Astrocyte of the spinal cord (primary cell): ENCODE measurements at places on chromosomes 5 and 9.

- no peak for DNase-seq
Measured at GRCh38 chr5:171961117-171961516, 45.3 kb downstream of the FBXW11 start.

DNA sequence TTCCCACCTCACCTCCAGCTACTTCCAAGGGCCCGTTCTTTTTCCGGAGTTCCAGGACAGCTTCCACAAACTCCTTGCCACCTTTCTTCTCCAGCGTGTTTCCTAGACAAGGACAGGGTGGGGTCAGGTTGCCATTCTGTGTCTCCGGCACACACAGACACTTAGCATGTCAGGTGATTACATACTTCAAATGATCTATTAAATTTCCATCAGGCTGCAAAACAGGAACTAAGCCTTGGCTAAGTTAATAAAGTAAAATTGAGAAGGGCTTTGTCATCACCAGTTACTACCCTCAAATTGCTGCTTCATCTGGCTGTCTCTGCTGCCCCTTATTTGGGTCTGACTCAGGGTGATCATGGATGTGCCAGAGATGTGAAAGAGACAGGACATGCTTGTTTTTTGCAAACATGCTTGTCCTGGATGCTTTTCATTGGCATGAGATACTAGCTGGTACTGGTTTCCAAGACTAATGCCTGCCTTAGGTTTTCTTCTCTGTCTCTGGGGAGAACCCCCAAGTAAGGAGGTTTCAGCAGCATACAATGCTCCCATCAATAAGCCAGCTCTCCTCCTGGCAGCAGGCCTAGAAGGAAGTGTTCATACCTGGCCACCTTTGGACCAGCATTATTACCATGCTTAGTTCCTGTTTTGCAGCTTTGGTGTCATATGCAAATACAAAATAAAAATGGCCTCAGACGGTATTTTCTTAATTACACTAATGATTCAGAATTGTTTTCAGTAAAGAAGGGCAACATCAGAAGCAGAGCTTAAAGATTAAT is 52.9 kb downstream of the MACROH2A1 start:
- no peak for DNase-seq

DNA sequence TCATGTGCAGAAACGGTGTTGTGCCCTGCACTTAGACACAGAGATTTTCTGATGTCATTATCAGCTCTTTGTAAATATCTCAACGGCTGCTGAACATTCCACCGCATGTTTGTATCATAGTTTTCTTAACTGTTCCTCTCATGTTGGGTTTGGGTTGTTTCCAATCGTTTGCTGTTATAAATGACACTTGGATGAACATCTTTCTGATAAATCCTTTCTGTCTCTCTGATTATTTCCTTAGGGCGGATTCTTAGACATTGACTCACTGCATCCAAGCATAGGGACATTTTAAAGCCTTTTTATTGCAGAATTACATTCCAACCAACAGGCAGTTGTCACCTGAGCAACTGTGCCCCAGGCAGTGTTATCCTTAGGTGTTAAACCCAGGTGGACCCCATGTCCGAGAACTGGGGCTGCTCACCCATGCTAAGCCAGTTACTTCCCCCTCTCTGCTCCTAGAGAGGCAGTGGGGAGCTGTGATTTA is 28.5 kb downstream of the COL5A1 start:
- DNase-seq: peak; percentile 93

GRCh38 chr5:97266576-97266975 is 83.5 kb upstream of the RIOK2 start:
- no peak for DNase-seq

DNA sequence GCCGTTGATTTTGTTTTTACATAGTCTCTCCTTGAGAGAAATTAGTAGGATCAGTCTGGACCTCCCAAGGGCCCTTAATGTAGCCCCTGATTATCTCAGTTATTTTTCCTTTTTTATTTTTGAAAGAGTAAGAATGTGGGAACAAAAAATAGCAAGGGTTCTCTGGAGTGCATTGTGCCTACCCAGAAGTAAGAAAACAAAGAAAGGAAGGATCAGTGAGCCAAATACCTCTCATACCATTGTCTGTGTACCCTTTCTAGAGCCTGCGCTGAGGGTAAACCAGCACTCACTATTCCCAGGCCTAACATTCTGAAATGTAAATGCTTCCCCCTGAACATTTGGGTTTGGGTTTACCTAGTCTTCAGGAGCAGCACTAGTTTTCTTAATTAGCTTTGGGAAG is 213.0 kb upstream of the TARS1 start:
- no peak for DNase-seq

DNA sequence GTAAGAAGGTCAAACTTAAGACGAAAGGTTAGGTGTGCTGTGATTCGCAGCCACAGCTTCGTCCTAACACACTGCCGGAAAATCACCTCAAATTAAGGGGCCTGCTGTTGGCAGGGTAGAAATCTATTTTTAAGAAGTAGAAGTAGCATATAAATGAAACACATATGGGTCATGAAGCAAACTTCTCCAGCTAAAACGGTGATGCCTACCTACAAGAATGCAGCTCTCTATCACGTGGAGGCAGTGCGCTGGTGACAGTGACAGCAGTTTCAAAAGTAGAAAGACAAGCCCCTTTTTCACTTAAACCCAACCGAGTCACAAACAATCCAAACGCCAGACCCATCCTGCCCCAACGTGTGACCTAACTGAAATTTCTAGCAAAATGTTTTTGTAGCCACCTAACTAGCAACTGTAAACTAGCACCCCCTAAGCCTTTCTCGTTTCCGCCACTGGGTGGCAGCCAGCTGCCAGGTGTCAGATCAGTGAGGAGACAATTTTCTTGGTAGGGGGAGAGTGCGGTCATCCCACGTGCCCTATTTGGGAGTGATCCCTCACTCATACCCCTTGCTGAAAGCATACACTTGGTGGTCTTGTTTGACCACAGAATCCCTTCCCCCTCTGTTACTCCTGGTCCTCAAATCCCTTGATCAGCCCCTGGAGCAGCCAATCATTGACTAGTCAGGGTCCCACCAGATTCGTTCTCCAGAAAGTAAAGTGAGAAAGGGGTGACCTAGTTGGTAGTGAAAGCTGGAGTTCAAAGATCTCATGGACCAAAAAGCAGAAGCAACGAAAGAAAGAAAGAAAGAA is 71.8 kb upstream of the MAMDC2 start:
- DNase-seq: peak; percentile 77

DNA sequence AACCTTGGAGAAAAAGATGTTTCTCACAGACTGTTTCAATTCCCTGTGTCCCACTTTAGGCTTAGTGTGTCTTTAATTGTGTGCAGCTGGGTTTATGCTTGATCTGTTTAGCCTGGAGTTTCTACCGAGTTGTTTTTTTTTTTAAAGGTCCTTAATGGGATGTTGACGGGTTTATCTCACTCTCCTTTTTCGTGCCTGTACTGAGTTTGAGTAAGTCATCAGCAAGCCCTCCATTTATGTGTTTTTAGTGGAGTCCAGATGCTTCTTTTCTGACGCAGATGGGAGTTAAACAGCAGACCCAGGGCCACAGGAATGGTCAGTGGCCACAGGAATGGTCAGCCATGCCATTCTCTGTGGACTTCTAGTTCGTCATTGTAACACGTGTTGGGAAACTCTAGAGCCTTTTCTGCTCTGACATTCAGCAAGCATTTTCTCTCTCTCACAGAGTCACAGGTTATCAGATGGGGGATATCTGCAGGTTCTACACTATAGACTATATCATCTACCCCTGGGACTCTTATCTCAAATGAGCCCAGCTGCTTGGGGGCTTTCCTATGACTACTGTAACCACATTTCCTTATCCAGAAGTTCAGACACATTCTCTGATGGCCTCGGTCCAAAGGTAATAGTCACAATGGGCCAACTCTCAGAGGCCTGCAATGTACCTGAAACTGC is 190.5 kb downstream of the TTLL11 start:
- peak; percentile 98 for DNase-seq

DNA sequence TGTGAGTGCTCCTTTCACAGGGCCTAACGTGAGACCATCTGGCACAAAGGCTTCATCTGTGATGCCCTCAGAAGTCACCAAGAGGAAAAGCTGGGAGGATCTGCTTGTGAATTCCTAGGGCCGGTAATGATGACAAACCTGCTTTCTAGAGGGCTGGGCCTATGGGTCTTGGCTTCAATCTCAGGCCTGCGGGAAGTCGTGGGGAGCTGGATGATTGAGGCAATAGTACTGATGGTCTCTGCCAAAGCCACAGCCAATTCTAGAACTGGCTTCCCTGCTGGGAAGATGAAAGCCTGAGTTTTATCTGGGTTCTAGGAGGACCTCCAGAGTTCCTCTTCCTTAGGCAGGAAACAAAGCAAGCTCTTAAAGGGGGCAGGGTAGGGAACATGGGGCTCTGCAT is 102.7 kb downstream of the TMEM215 start:
- peak; percentile 67 for DNase-seq

DNA sequence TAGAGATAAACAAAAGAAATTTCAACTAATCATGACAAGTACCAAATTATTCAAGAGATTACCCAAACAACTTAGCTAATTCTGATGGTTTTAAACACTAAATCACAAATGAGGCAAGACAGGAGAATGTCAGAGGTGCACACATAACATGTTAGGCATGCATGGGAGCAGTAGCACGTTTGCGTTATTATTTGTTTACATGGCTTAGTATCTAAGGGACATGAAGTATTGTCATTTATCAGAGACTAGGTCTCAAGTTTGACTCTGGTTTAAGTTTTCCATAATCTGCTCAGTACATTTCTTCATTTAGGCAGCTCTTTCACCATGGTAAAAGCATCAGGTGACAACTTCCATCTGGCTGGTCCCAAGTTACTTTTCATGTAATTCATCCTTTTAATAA is 244.1 kb upstream of the TNC start:
- DNase-seq: no peak

GRCh38 chr9:134522976-134523375 is 118.6 kb upstream of the COL5A1 start:
- DNase-seq: no peak
